Activated CD4-positive, CD25-positive, alpha-beta regulatory T cell (primary cell): ENCODE measurements at places on chromosomes 6 and 20.

- no peak for DNase-seq
These were observed 72.6 kb upstream of the RNF24 start for GRCh38 chr20:4087923-4088322.

GRCh38 chr6:20056350-20056992, 155.8 kb downstream of the MBOAT1 start:
- no peak for DNase-seq

DNA sequence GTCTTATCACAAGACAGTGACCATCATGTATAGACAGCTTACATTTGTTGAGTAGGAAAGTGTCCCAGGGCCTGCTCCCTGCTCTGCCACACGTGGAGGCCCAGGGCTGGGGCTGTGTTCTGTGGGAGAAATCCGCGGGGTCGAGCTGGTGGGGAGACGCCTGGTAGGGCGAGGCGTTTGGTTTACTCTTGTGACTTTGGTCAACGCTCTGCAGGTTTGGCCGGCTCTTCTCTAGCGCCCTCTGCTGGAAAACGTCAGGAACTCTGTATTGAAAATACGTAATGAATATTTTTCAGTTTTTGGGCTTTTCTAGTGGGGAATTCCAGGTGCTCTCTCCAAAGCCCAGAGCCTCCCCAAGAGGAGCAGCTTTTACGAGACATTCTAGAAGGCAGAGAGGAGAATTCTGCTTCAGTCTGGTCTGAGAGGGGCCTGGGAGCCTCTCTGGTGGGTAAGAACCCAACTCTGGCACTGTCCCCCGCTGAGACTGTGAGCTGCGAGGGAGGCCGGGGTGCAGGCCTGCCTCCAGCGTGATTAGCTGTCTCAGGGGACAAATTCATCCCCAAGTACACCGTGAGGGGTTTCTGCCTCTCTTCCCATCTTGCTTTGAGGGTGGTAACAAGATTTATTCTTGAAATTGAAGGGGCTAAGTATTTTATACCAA, 112.6 kb upstream of the RALGAPA2 start:
- peak; percentile 5 for DNase-seq

DNA sequence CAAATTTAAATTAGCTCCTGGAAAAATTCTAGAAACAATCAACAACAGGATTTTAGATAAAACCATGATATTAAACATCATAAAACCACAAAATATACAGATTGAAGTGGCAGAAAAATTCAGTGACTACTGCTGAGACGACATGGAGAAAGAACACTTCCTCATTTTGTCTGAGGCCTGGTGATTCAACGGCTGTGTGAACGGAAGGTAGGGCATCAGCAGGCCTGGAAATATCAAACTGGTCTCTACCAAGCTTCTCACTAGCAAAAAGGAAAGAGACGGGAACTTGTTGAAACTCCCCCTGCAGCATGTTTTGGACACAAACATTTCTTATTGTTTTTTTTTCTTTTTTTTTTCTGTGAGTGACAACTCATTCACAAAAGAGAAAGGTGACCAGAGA, 58.0 kb upstream of the AHI1 start:
- DNase-seq: no peak

- DNase-seq: no peak
These were observed 46.9 kb downstream of the GJA10 start for GRCh38 chr6:89941031-89941762.
